ENCODE measurements at places on chromosomes 6 and 20.
A peak's percentile ranks its signal among the peaks of the same experiment; 100 is the strongest.

DNA sequence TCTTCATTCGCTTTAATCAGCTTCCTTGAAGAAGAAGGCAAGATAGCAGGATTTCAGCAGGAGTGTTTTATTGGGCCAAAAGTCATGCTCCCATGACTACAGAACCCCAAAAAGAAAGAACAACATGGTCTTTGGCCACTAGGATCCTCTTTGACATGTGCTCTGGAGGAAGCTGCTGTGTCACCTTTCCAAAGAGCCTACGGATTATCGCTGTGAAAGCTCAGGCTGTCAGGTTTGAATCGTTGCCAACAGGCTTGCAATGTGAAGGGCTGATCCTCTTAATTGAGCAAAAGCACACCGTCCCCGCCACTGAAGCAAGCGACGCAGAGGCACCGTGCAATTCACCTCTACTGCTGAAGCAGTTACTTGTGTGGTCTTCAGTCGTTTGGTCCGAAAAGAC is 29.0 kb downstream of the MYLIP start:
- no peak for DNase-seq

GRCh38 chr6:69097948-69098347 is 462.9 kb downstream of the ADGRB3 start:
- DNase-seq, result no peak

GRCh38 chr6:165597821-165598220 is 65.2 kb downstream of the PDE10A start:
- no peak for DNase-seq

DNA sequence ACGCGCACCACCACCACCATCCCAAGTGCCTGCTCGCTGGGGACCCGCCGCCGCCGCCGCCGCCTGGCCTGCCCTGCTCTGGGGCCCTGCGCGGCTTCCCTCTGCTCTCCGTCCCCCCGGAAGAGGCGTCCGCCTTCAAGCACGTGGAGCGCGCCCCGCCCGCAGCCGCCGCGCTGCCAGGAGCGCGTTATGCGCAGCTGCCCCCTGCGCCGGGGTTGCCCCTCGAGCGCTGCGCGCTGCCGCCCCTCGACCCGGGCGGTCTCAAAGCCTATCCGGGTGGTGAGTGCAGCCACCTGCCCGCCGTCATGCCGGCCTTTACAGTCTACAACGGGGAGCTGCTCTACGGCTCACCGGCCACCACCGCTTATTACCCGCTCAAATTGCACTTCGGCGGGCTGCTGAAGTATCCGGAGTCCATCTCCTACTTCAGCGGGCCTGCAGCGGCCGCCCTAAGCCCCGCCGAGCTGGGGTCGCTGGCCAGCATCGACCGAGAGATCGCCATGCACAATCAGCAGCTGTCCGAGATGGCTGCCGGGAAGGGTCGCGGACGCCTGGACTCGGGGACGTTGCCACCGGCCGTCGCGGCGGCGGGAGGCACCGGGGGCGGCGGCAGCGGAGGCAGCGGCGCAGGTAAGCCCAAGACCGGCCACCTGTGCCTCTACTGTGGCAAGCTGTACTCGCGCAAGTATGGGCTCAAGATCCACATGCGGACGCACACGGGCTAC is 7.2 kb downstream of the PRDM13 start:
- DNase-seq, result no peak

DNA sequence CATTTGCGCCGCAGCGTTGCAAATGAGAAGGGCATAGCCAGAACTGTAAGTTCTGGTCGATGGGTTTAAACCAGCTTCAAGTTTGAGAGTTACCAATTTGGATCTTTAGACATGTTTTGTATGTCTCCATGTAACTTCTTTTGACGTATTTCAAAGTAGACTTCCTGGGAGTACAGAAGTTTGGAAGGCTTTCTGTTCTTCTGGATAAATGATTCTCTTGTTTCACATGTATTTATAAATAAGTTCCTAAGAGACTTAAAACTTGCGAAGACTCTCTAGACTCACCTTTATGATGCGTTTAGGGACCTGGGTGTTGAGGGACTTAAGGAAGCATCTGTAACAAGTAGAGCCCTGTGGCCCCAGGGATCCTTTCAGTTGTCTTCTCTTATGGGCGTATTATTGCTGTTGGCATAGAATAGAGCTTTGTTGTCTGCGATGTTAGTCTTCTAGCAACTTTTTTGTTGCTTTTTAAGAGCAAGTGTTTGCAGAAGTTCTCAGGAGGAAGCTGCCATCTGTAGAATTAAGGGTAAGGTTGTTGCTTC is 1.3 kb downstream of the CDYL start:
- DNase-seq, result no peak

GRCh38 chr6:40077315-40077714 is 143.1 kb upstream of the MOCS1 start:
- no peak for DNase-seq

DNA sequence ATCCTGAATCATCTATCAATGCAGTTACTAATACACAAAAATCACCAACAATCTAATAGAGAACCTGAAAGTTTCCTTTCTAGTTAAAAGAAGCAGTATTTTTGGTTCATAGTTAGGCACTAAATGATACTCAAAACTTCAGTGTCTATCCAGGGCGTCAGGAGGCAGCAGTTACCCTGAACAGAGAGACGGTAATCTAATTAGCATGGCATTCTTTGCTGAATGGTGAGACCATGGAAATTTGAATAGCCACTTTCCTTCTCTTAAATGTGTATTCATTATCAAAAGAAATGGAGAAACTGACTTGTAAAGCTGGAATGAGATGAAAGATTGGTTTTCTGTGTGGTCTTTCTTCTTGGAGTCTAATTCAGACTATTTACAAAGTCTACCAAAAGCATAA is 146.6 kb upstream of the BMP5 start:
- DNase-seq, result no peak

- peak; percentile 59 for DNase-seq
These were observed 77.9 kb upstream of the ID4 start for GRCh38 chr6:19759117-19759880.

DNA sequence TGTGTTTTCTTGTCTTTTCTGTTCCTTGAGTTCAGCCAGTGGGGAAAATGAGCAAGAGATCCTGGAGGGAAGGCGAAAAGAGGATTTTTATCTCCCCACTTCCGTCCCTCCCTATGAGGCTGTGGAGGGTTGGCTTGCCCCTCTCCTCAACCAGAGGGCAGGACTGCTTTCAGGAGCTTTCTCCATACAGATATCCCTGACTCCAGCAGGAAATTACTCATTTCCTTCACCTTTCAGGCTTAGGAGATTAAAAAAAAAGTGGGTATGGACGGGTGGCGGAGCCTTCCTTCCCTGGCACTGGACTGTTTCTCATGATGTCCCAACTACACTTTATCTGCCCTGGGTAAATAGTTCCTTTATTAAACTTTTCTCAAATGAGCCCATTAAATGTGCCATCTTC is 241.2 kb downstream of the FRK start:
- no peak for DNase-seq

GRCh38 chr20:62405108-62405980 is 1.7 kb downstream of the CABLES2 start:
- peak; percentile 65 for DNase-seq

- no peak for DNase-seq
These were observed 39.3 kb downstream of the MBOAT1 start for GRCh38 chr6:20172842-20173456.

- no peak for DNase-seq
These were observed 11.7 kb downstream of the SLC23A2 start for GRCh38 chr20:4989570-4989969.

GRCh38 chr6:14695579-14695978 is 550.3 kb upstream of the JARID2 start:
- no peak for DNase-seq

- DNase-seq, result no peak
These were observed 307.8 kb downstream of the ZFAND3 start for GRCh38 chr6:38127284-38127683.

Data from iris pigment epithelial cell (primary cell).